ENCODE measurements at places on chromosomes 4 and X.

DNA sequence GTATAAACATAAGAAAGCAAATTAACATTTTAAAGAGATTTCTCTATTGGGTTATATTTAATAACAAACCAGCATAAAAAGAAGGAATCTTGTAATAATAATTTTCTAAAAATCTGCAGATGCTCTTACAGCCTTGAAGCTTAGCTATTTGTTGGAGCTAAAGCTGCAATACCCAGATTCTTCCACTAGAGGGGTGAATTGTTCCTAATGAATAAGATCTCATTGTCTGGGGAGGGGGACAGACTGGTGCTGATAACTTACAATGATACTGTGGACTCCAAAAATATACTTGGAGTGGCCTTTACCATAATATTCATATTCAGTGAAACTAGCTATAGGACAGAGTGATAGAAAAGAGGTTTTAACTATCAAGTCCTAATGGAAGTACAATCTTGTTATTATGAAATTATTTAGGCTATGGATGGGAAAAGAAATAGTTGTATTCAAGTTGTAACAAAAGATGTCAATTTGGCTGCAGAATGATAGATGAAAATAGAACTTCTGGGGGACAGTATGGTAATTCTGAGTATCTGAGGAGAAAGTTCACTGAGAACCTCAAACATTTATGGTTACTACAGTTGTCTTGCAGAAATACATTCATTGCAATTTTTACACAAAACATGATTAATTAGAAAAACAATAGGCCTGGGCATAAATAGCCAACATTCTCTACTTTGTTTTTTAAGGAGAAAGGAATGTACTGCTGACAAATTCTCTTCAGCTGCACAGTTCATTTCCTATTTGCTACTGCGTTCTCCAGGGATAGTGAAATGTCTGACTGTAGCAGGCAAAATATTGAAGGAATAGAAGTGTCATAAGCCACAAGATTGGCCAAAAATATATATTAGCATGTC, 443.3 kb downstream of the GBA3 start:
- no peak for DNase-seq

DNA sequence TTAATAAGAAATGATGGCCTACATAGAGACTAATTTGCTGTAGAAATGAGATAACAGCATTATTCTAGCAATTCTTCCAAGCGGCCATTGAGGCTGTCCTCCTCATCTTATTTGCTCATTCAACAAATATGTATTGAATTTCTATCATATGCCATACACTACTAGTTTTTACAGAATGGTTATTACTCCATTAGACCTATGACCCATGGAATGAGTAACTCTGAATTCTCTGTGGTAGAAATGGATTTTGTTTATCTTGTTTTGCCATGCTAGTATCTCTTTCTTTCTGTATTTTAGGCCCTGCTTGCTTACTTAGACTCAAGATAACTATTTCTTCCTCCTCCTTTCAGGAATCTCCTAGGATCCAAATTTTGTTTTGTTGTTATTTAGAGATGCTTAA, 103.5 kb downstream of the RPA4 start:
- DNase-seq = no peak

DNA sequence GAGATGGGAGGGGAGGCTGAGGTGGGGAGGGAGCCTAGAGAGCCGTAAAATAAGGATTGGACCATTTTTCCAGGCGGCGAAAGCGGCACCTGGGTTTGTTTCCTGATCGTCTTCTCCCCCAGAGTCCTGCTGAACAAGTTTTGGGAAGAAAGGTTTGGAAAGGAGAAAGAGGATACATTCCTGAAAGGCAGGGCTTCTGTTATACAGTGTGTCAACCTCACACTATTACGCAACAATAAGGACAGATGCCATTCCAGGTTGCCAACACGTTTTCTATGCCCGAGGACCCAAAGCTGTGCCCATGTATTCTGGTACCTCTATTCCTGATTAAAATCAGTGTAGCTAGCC, 658 bp downstream of the SCOC start:
- DNase-seq = no peak

DNA sequence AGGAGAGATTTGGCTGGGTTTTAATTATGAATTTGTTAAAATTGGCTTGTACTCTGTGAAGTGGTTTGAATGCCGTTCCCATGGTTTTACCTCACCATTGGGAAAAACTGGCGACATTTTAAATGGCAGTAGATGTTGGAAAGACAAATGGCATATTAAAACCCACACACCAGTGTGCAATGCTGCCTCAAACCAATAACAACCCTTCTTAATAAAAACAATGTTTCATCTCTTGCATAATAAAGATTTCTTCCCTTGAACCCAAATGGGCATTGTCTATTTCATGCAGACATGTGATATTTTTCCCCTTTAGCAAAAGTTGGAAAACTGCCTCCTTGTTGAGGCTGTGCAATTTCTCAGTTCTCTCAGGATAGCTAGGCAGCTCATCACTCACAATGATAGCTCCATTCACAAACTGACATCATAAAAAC, 33.7 kb downstream of the GABRB1 start:
- no peak for DNase-seq

GRCh38 chrX:22803353-22803752, 196.4 kb upstream of the DDX53 start:
- no peak for DNase-seq

DNA sequence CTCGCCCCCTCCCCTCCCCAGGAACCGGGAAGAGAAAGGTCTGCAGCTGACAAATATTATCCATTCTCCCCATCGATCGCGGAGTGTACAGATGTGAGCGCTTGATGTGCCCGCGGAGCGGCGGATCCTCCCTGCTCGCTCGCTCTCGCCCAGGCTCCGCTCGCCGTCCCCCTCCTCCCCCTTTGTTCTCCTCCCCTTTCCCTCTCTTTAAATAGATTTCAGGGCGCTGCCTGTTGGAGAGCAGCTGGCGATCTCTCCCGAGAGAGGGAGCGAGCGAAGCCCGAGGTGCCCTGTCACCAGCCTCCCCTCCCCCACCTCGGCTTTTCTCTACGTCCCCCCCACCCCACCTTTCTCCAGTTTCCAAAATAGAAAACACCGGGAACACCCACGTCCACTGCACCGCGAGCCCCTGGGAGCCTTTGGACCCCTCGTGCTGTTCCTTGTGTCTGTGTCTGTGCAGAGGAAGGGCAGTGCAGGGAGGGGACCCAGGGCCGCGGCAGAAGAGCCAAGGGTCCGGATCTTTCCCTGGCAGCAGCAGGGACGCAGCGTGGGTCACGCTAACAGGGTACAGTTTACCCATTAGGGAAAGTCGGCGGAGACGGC, 56.6 kb upstream of the BCOR start:
- no peak for DNase-seq

- DNase-seq = no peak
Measured at GRCh38 chrX:31179203-31179602, 107.4 kb upstream of the FTHL17 start.

GRCh38 chr4:148442832-148443511, 758 bp upstream of the NR3C2 start:
- DNase-seq = no peak

- DNase-seq = no peak
Measured at GRCh38 chr4:170011921-170012628, 14.1 kb downstream of the MFAP3L start.

DNA sequence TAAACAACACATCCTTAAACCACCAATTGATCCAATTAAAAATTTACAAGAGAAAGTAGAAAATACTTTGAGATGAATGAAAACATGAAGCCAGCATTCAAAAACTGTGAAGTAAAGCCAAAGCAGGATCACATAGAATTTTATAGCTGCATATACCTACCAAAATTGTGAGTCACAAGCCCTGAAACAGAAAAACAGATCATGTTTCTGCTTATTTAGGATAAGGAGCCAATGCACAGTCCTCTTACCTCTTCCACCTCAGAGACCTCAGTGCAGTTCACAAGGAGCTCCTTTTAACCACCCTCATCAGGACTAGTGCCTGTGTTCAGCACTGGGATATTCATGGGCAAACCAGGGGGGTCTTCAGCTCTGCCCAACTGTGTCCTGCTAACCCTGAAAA, 386.7 kb downstream of the TECRL start:
- DNase-seq = no peak

DNA sequence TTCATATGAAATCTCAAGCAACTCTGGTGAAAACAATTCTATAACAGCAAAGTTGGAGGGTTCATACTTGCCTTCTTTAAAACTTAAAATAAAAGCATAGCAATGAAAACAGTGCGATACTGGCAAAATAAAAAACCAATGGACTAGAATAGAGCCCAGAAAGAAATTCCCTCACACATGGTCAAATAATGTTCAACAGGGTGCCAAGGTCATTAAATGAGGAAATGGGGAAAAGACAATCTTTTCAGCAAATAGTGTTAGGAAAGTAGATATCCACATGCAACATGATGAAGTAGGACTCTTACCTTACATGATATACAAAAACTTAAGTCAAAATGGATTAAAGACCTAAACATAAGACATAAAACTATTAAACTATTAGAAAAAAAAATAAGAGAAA, 970.2 kb upstream of the AGA start:
- DNase-seq = no peak
